ENCODE measurements at places on chromosomes 6 and 20.

DNA sequence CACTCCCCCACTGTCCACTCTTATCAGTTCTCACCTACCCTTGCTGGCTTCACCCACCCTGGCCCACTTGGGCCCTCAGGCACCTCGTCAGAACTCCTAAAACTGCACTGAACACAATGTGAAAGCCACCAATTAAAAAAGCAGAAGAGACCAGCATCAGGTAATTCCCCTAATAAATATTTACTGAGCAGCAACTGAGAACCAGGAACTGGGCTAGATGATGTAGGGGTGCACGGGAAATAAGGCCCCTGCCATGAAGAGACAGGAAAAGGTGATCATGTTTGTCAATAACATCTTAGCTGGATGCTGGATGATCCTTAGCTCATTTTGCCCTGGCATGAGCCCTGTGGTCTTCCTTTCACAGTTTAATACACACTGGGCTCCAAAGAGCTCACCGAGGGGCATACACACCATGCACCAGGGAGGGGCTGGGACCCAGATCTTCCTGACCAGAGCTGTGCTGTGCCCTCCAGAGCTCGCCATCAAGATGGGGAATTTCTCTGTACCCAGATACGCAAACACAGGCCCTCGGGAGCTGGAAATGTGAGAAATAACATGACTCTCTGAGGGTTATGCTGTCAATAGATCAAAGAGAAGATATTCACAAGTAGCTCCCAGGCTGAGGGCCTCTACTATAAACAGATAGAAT is 113.6 kb upstream of the SLC22A16 start:
- H3K4me3 ChIP-seq = no peak overlapping the region
- no peak for DNase-seq
- H3K4me1 ChIP-seq = no peaks in the 10 kb centered on the region
- H3K27ac ChIP-seq = no peak overlapping the region
- no peaks in the 10 kb centered on the region for H3K27me3 ChIP-seq

DNA sequence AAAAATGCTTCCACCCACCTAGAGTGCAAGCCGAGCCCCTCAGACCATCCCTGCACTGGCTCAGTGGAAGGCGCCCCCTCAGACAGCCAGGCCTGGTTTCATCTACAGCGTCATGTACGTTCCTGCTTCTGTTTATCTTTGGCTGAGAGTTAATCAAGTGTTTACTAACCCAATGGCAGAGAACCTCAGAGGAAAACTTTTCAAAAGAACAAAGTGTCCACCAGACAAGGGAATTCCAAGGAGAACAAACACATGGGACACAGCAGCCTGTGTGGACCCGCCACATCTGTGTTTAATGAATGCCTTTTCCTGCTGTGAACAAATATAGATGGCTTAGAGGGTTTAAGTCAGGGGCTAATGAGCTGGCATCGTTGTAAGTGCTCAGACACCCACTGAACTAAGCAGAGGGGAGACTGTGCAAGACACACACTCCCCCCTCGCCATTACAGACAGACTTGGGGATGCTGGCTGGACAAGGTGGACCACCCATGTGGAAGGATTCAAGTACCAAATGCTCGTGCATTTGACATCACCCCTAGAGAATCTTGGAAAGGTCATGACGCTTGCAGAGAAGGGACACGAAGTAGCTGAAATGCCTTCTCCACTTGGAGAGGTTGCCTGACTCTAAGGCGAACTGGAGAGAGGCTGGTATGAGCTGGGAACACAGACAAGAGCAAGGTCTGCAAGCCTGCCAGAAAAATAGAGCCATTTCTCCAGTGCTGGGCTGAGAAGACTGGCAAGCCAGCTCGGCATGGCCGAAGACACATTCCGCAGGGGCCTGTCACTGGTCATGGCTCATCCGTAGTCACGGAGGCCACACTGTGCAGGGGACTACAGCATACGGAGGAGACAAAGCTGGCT is 53.5 kb upstream of the NXT1 start:
- H3K27ac ChIP-seq = no peak overlapping the region
- DNase-seq = no peak
- H3K4me1 ChIP-seq = no peaks in the 10 kb centered on the region
- H3K36me3 ChIP-seq = no peaks in the 10 kb centered on the region
- no peaks in the 10 kb centered on the region for H3K27me3 ChIP-seq

- no peaks in the 10 kb centered on the region for H3K36me3 ChIP-seq
- H3K27ac ChIP-seq = no peak within 1 kb of the TSS
- H3K4me3 ChIP-seq = no peak within 1 kb of the TSS
These were observed at the start of gene SPACA1 for GRCh38 chr6:88047510-88048150. SPACA1 (plus strand) TSS chr6:88047841; CDS start chr6:88047906, 65 bp downstream.

DNA sequence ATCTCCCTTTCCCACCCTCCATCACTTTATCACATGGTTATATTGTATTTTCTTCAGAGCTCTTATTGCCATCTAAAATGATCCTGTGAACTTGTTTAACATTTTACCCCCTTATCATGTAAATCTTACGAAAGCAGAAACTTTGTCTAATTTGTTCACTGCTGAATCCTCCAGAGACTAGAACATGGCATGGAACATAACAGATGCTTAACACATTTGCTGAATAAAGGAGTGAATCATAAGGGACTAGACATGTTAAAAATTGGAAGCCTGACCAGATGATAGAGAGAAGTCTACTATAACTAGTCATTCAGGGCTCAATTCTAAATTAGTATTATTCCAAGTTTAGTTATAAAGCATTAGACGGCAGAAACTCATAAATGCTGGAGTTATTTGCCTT is 73.3 kb downstream of the MAN1A1 start:
- no peaks in the 10 kb centered on the region for H3K4me1 ChIP-seq
- no peak for DNase-seq
- H3K36me3 ChIP-seq = no peaks in the 10 kb centered on the region

GRCh38 chr6:40577672-40578071 is 9.5 kb downstream of the LRFN2 start:
- DNase-seq = no peak
- no peak overlapping the region for H3K27ac ChIP-seq
- H3K27me3 ChIP-seq = no peaks in the 10 kb centered on the region

- H3K4me1 ChIP-seq = no peaks in the 10 kb centered on the region
- H3K27me3 ChIP-seq = no peaks in the 10 kb centered on the region
- no peaks in the 10 kb centered on the region for H3K36me3 ChIP-seq
- H3K27ac ChIP-seq = no peak overlapping the region
These were observed 37.1 kb upstream of the FILIP1 start for GRCh38 chr6:75530696-75531095.

DNA sequence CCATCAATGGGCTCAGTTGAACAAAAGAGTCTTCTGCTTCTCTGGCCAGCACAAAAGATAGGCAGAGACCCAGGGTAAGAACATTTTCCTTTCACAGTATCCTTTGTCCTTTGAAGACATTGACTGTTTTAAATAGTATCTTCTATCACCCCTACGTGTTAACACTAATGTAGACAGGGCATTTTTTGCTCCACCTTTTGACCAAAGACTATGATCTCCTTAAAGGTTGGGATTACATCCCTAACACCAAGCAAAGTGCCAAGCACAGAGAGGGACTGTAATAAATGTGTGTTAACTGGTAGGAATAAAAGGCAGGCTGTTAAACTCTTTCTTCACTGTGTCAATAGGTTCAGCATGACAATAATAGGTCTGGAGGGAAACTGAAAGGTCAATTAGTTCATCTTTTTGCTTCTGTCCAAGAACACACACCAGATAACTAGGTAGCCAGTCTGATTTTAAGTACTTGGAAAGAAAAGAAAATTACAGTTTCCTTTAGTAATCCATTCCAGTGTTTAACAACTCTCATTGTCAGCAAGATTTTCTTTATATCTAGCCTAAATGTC is 63.6 kb upstream of the NOX3 start:
- H3K4me3 ChIP-seq = no peak overlapping the region
- no peaks in the 10 kb centered on the region for H3K4me1 ChIP-seq
- no peaks in the 10 kb centered on the region for H3K27me3 ChIP-seq
- H3K36me3 ChIP-seq = no peaks in the 10 kb centered on the region
- H3K27ac ChIP-seq = no peak overlapping the region

DNA sequence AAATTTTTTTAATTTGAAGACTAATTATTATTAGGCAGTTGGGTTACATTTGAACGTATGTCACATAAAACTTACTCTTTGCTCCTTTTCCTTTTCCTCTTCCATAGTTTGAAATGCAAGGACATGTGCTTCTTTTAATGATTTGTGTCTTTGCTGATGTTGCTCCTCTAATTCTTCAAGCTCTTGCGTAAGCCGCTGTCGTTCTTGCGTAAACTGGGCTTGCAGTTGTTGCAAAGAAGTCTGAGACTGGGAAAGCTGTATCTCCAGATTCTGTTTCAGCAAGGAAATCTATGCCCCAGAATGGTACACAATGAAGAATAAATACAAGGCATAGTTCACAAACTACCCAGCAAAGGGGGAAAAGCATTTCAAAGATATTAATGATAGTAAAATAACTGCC is 45.1 kb upstream of the MCM9 start:
- H3K4me1 ChIP-seq = no peaks in the 10 kb centered on the region
- no peak overlapping the region for H3K27ac ChIP-seq
- no peaks in the 10 kb centered on the region for H3K27me3 ChIP-seq
- DNase-seq = no peak

DNA sequence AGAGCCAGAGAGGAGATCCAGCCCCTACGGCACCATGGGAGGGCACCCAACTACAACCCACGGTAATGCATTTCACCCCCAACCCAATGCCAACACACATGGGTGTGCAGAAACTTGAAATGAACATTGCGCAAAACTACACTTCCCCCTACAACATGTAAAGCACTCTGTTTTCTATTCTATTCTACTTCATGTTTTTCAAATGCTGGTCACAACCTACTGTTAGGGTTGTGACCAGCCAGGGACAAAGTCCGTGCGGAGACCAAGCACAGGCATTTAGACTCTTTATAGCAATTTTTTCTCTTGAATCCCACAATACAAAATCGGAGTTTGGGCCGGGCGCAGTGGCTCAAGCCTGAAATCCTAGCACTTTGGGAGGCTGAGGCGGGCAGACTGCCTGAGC is 90.6 kb downstream of the MRPL14 start:
- no peaks in the 10 kb centered on the region for H3K36me3 ChIP-seq
- DNase-seq = no peak
- no peaks in the 10 kb centered on the region for H3K27me3 ChIP-seq
- no peak overlapping the region for H3K4me3 ChIP-seq
- no peaks in the 10 kb centered on the region for H3K4me1 ChIP-seq

- H3K4me3 ChIP-seq = peak overlapping the region; percentile 84
- DNase-seq = no peak
- no peaks in the 10 kb centered on the region for H3K27me3 ChIP-seq
- H3K36me3 ChIP-seq = peaks cover under 1% of the 10 kb centered on the region
These were observed 586 bp downstream of the ZNF512B start for GRCh38 chr20:63968928-63969760.

- H3K4me3 ChIP-seq = no peak overlapping the region
- H3K27ac ChIP-seq = no peak overlapping the region
- H3K4me1 ChIP-seq = peaks cover 29% of the 10 kb centered on the region
These were observed 75.9 kb downstream of the TAF4 start for GRCh38 chr20:61989741-61990140.

- H3K36me3 ChIP-seq = no peaks in the 10 kb centered on the region
- H3K4me3 ChIP-seq = no peak overlapping the region
- no peak overlapping the region for H3K27ac ChIP-seq
- H3K27me3 ChIP-seq = no peaks in the 10 kb centered on the region
- DNase-seq = no peak
These were observed 198.2 kb downstream of the ERMARD start for GRCh38 chr6:169949511-169950097.

DNA sequence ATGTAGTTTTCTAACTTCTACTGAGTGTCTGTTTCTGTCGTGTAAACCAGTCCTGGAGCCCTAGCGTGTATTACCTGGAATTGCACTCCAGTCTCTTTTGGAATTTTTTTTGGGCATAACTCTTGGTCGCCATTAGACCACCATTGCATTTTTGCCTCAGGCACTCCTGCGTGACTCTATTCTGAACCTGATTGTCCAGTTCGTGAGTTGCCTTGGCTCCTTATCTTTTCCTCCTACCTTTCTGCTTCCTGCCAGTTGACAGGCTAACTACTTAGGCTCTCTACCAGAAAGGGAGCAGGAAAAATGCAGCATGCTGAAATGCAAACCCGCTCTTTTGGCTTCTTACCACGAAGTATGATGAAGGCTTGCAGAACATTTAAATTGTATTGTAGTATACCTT is 490.9 kb upstream of the SOX4 start:
- no peaks in the 10 kb centered on the region for H3K27me3 ChIP-seq
- no peak overlapping the region for H3K27ac ChIP-seq
- no peak overlapping the region for H3K4me3 ChIP-seq
- peaks cover 6% of the 10 kb centered on the region for H3K4me1 ChIP-seq

DNA sequence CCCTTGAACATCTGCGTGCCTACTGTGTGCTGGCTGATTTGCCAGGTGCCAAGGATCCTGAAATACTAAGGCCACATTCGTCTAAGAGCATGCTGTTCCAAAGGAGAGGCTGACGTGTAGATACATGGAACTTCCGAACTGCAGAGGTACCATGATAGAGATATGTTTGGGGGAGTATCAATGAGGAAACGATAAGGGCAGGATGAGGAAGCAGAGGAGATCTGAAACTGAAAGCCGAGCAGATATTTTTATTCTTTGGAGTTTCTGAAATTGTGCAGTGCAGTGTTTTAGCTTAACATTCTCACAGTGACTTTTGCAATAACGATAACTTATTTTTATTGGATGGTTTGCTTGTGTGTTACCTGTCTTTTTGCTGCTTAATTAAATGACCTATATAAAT is 24.3 kb downstream of the BMP6 start:
- H3K36me3 ChIP-seq = no peaks in the 10 kb centered on the region
- no peak for DNase-seq
- H3K4me1 ChIP-seq = no peaks in the 10 kb centered on the region
- H3K27ac ChIP-seq = no peak overlapping the region
- no peak overlapping the region for H3K4me3 ChIP-seq

DNA sequence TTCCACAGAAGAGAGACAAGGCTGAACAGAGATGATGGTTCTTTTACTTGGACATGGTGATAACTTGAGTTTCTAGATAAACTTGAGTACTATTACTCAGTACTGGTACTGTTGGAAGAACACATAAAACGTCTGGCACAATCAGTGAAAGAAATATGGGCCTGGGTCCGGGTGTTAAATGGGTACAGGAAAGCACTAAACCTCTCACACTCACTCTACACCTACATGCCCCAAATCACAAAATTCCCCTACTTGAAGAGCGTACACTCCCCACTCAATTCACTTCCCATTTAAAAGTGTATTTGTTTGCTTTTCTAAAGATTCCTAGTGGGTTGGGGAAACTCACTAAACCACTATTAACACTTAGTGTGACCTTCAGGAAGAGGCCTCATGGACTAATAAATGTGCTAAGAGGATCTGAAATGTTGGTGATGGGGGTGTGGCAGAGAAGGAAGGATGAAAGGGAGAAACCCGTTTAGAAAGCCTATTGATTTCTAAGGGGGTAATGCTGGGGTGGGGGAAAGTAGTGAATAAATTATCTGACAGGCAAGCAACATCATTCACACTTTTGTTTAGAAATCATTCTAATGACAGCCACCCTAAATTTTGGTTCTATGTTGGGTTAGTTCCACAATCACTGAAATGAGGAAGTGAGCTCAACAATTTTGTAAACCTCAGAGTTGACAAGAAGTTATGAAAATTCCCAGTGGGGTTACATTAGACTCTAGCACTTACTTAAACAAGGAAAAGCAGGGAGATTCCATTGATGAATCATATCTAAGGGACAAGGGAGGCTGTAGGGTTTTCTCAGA is 222.6 kb upstream of the MARCKS start:
- H3K27me3 ChIP-seq = no peaks in the 10 kb centered on the region
- H3K36me3 ChIP-seq = no peaks in the 10 kb centered on the region
- no peak overlapping the region for H3K27ac ChIP-seq
- DNase-seq = no peak
- H3K4me1 ChIP-seq = peaks cover 5% of the 10 kb centered on the region

Measured in T-cell (primary cell).